ENCODE measurements at places on chromosomes 3 and 15.

- H3K27ac ChIP-seq: no peak overlapping the region
- H3K4me3 ChIP-seq: no peak overlapping the region
- H3K36me3 ChIP-seq: no peaks in the 10 kb centered on the region
- no peak for DNase-seq
- no peaks in the 10 kb centered on the region for H3K4me1 ChIP-seq
These were observed 435.4 kb downstream of the WDR72 start for GRCh38 chr15:53324061-53324460.

- H3K27ac ChIP-seq: no peak overlapping the region
- no peaks in the 10 kb centered on the region for H3K4me1 ChIP-seq
- peak; percentile 85 for DNase-seq
- H3K36me3 ChIP-seq: no peaks in the 10 kb centered on the region
- H3K27me3 ChIP-seq: no peaks in the 10 kb centered on the region
These were observed 14.6 kb downstream of the HEMK1 start for GRCh38 chr3:50583897-50584296.

- no peaks in the 10 kb centered on the region for H3K36me3 ChIP-seq
- H3K4me3 ChIP-seq: no peak overlapping the region
- no peaks in the 10 kb centered on the region for H3K4me1 ChIP-seq
- no peaks in the 10 kb centered on the region for H3K27me3 ChIP-seq
- no peak overlapping the region for H3K27ac ChIP-seq
These were observed 240.5 kb upstream of the CFAP20DC start for GRCh38 chr3:59290358-59290757.

DNA sequence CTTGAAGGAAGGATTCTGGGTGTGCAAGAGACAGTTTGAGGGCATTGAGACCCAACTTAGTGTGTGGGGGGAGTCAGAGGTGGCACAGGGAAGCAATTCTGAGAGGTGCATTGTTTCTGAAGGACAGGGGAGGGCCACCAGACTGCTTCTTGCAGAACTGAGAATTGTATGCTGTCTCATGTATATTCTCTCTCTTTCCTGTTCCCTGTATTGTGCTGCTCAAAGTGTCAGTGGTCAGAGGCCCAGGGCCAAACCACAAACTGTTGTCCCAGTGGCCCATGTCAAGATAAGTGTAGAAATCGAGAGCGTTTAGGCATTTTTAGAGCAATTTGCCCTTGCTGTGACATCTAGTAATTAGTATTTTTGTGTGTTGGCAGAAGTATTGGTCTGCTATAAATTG is 567.1 kb downstream of the EDEM1 start:
- no peak overlapping the region for H3K4me3 ChIP-seq
- H3K4me1 ChIP-seq: no peaks in the 10 kb centered on the region
- DNase-seq: no peak
- no peaks in the 10 kb centered on the region for H3K27me3 ChIP-seq
- H3K27ac ChIP-seq: peak overlapping the region; percentile 10

- no peaks in the 10 kb centered on the region for H3K36me3 ChIP-seq
- no peak for DNase-seq
- no peaks in the 10 kb centered on the region for H3K27me3 ChIP-seq
- no peaks in the 10 kb centered on the region for H3K4me1 ChIP-seq
- no peak overlapping the region for H3K4me3 ChIP-seq
These were observed 94.7 kb downstream of the TBL1XR1 start for GRCh38 chr3:177102553-177102952.

DNA sequence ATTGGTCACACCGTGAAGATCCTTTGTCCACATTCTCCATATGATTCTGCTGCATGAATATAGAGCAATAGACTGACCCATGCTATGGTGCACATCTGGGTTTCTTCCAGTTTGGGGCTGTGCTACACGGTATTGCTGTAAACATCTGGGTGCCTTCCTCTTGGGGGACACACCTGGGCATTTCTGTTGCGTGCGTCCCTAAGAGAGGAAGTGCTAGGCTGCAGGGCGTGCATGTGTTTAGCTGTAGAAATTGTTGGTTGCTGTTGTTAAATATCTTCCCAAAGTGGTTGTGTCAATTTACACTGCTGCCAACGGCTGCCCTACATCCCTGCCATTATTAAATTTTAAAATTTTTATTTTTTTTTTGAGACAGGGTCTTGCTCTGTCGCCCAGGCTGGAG is 52.4 kb downstream of the NUP210 start:
- no peaks in the 10 kb centered on the region for H3K36me3 ChIP-seq
- no peak overlapping the region for H3K4me3 ChIP-seq
- no peaks in the 10 kb centered on the region for H3K27me3 ChIP-seq
- no peak overlapping the region for H3K27ac ChIP-seq
- no peak for DNase-seq

DNA sequence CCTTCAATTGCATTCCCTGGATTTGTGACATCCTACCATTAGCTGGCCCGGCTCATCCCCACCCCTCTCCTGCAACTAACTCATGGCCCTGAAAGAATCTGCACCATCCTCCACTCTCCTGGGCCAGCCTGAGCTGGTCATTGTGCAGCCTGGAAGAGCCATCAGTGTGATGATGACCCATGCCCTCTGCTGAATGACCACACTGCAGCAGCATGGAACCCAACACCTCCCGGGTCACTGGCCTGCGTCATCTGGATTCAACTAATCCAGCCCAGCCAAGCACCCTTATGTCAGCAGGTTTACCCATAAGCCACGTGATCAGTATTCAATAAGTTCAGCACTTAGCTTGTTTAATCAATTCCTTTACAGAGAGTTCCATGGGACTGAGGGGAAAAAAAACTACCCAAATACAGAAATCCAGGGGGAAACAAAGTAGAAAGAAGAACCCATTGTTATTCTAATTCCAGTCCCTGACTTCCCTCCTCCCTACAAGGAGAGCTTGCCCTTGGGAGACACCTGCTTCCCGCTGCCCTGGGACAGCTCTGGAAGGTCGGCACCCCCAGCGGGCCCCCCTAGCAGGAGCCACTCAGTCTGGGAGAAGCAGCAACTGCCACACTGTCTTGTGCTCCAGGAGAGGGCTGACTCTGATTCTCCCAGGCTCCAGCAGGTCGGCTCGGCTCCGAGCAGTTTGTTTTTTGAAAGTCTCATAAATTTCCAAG is 309.1 kb upstream of the TLE3 start:
- no peaks in the 10 kb centered on the region for H3K36me3 ChIP-seq
- peak; percentile 47 for DNase-seq
- H3K4me1 ChIP-seq: no peaks in the 10 kb centered on the region
- H3K4me3 ChIP-seq: peak overlapping the region; percentile 7

DNA sequence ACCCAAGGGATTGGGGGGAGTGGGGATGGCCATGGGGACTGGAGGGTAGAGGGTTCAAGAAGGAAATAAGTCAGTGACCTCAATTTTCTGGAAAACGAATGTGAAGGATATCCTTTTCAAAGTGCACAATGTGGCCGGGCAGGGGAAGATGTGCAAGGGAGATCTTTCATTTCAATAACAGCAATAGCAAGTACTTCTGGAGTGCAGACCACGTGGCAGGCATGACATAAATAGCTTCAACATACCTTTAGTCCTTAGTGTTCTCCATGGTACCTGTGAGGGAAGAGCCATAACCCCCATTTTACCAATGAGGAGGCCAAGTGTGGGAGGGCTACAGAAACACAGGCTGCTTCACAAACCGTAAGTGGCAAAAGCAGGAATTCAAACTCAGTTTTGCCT is 138.7 kb downstream of the FOXP1 start:
- no peaks in the 10 kb centered on the region for H3K27me3 ChIP-seq
- H3K4me3 ChIP-seq: no peak overlapping the region
- H3K4me1 ChIP-seq: no peaks in the 10 kb centered on the region
- no peak overlapping the region for H3K27ac ChIP-seq
- DNase-seq: no peak

DNA sequence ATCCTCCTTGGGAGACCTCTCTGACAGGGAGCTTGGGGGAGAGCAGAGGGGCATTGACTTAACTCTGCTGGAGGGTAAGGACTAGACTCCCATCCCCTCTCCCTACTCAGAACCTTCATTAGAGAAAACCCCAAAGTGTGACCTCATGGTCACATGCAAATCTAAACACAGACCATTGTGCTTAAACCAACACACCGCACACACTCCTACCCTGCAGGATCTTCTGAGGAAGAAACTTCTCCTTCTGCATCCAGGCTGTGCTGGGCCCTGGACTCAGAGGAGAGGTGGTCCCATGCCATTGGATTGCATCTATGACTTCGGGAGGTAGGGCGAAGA is 805 bp upstream of the PARP16 start:
- H3K27me3 ChIP-seq: no peaks in the 10 kb centered on the region
- peak overlapping the region; percentile 91 for H3K27ac ChIP-seq
- no peaks in the 10 kb centered on the region for H3K4me1 ChIP-seq
- no peak overlapping the region for H3K4me3 ChIP-seq

DNA sequence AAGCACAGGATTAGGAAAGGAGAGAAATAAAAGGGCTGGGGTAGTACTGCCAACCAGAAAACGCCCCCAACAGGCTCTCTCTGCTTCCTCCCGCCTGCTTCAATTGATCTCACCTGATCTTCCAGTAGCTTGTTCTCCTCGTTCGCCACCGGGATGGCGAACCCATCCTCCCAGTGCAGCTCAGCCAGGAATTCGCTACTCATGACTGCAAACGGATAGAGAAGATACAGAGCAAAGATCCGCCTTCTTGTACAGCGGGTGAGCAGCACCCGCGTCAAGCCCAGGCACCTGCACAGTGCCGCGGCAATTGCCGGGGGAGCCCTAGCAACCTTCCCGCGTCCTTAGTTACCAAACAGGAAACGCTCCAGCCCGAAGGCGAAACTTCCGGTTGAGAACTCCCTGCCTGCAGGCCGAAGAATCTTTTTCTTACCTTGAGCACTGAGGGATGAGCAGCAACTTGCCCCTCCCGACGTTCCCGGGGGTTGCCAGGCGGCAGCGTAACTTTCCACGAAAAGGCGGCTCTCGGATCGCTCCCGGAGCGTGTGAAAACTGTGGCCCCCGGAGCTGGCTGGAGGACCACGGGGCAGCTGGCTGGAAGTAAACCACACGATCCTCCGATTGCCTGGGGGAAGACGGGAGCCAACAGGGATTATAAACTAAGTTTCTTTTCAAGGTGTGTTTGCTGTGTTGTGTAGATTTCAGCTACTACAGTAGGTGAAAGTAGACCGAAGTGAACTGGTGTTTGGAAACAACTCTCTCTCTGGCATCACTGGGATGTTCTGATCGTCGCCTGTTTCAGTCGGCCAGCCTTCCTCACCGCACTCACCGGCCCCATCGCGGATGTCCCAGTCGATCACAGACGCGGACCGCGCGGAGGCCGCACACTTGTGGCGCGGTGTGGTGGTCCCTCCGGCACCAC is at the start of gene CCDC39:
Gene CCDC39 (minus strand): TSS at position 312 of the 919 bp plus-strand sequence. CDS start 109 bp downstream, at position 203.
- DNase-seq: peak; percentile 53
- no peaks in the 10 kb centered on the region for H3K27me3 ChIP-seq
- H3K27ac ChIP-seq: no peak within 1 kb of the TSS
- H3K4me1 ChIP-seq: no peaks in the 10 kb centered on the region

DNA sequence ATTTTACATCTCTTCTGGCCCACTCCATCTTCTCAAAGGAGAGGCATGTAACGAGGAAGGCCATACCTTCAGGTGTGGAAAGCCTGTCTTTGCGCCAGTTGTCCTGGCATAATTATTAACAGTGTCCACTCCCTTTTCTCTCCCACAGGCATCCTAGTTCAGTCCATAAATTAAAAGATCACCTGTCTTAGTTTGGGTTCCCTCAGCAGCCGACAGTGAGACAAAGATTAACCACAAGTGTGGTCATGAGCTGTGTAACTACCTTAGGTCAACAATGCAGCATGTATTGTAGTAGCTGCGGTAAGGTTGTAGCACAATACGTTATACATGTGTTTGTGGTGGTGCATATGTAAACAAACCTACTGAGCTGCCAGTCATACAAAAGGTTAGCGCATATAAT is 103.3 kb upstream of the GALNT15 start:
- no peak overlapping the region for H3K4me3 ChIP-seq
- H3K27ac ChIP-seq: no peak overlapping the region
- no peaks in the 10 kb centered on the region for H3K36me3 ChIP-seq
- no peak for DNase-seq
- H3K4me1 ChIP-seq: no peaks in the 10 kb centered on the region

GRCh38 chr15:60235951-60236710 is 161.7 kb downstream of the ANXA2 start:
- H3K4me3 ChIP-seq: no peak overlapping the region
- H3K36me3 ChIP-seq: no peaks in the 10 kb centered on the region
- no peaks in the 10 kb centered on the region for H3K4me1 ChIP-seq
- no peak overlapping the region for H3K27ac ChIP-seq
- DNase-seq: no peak

DNA sequence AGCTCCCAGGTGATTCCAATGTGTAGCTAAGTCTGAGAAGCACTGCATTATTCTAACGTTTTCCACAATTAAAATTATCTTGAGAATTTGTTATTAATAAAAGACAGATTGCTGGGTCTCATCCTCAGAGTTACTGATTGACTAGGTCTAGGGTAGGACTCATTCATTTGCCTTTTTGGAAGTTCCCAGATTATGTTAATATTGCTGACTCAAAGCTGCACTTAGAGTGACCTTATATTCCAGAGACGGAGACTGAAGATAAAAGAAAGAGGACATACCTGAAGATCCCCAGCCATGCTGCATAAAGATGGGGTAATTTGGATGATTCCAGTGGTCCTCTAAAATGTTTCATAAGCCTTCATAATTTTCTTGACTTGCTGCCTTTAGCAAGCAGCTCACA is 81.8 kb downstream of the PLSCR2 start:
- no peak overlapping the region for H3K27ac ChIP-seq
- no peaks in the 10 kb centered on the region for H3K36me3 ChIP-seq
- no peak for DNase-seq
- no peaks in the 10 kb centered on the region for H3K27me3 ChIP-seq

GRCh38 chr3:183526838-183527427 is 28.6 kb downstream of the KLHL6 start:
- no peaks in the 10 kb centered on the region for H3K27me3 ChIP-seq
- no peaks in the 10 kb centered on the region for H3K36me3 ChIP-seq
- no peak for DNase-seq
- H3K27ac ChIP-seq: no peak overlapping the region

DNA sequence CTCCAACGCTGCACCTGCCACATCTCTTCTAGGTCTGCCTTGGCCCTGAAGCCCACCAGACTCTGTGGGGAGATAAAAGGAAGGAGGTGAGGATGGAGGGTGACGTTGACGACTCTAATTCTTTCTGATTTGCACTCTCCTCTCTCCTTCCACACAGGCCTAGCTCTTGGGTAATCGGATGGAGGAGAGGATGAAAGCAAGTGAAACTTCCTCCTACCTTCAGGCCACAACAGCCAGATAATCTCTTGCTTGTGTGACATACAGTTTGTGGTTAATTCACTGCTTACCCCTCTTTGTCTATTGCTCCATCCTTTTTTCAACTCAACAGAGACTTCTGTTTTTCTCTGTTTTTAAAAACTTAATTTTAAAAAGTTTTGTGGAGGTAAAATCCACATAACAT is 208.1 kb downstream of the SV2B start:
- DNase-seq: no peak
- no peaks in the 10 kb centered on the region for H3K36me3 ChIP-seq
- no peak overlapping the region for H3K27ac ChIP-seq
- H3K27me3 ChIP-seq: no peaks in the 10 kb centered on the region
- H3K4me1 ChIP-seq: no peaks in the 10 kb centered on the region
- H3K4me3 ChIP-seq: no peak overlapping the region

- H3K27me3 ChIP-seq: no peaks in the 10 kb centered on the region
- no peak for DNase-seq
- no peak overlapping the region for H3K4me3 ChIP-seq
- H3K4me1 ChIP-seq: no peaks in the 10 kb centered on the region
- no peaks in the 10 kb centered on the region for H3K36me3 ChIP-seq
These were observed 34.0 kb downstream of the SENP7 start for GRCh38 chr3:101478980-101479379.

- H3K27ac ChIP-seq: peak overlapping the region; percentile 92
- no peaks in the 10 kb centered on the region for H3K36me3 ChIP-seq
- DNase-seq: peak; percentile 43
- no peaks in the 10 kb centered on the region for H3K27me3 ChIP-seq
- no peaks in the 10 kb centered on the region for H3K4me1 ChIP-seq
- H3K4me3 ChIP-seq: peak overlapping the region; percentile 99
These were observed 790 bp downstream of the RAB5A start for GRCh38 chr3:19947549-19948225.
